Activated CD4-positive, CD25-positive, alpha-beta regulatory T cell treated with anti-CD3 and anti-CD28 coated beads, Interleukin-2, amount 50 U/mL, for 72 hours (primary cell): ENCODE measurements at places on chromosomes 2 and 18.

GRCh38 chr2:134218930-134219658 is 34.8 kb upstream of the MGAT5 start:
- DNase-seq: peak; percentile 37

GRCh38 chr2:167953776-167954175 is 293.6 kb downstream of the STK39 start:
- no peak for DNase-seq

DNA sequence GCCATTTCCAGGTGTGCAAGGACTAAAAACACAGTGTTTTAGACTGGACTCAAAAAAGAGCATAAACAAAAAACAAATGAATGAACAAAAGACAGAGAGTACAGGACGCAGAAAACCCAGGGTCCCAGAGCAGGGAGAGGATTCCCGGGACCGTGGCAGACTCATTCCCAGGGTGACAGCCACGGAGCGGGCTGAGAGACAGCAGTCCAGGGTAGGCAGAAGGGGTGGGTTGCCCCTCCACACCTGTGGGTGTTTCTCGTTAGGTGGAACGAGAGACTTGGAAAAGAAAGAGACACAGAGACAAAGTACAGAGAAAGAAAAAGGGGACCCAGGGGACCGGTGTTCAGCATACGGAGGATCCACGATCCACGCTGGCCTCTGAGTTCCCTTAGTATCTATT is 273.4 kb downstream of the EIPR1 start:
- DNase-seq: no peak

DNA sequence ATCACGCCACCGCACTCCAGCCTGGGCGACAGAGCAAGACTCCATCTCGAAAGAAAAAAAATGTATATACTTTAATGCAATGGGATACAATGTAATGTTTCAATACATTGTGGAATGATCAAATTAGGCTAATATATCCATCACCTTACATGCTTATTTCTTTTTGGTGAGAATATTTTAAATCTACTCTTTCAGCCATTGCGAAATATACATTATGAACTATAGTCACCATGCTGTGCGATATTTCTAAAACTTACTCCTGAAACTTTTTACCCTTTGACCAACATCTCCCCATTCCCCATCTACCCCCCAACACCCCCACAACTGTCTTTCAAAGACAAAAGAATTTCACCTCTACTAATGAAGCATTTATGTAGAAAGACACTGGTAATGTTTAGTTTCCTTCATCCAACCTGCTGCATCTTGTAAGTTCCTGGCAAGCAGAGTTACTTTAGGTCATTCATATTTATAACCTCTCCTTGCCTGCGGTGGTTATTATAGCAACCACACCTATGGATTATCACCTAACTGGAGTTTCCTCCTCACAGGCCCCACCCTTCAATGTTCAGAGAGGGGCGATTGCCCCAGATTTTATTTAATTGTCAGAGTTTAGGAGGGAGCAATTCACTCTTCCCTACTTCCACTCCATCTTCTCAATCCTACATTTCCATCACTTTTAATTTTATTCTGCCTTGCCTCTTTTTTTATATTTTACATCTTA is 1.2 kb upstream of the ME2 start:
- no peak for DNase-seq

DNA sequence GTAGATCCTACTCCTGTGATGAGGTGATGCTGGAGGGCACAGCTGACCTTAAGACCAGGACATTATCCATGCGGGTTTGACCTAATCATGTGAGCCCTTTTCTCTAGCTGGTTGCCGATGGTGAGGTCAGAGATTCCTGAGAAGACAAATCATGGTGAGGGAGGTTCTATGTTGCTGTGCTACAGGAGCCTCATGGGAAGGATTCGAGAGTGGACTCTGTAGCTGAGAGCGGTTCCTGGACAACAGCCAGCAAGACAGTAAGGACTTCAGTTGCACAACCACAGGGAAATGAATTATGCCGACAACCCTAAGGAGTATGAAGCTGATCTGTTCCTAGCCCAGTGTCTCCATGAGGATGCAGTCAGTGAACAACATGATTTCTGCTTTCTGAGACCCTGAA is 80.4 kb downstream of the EPB41L3 start:
- no peak for DNase-seq

DNA sequence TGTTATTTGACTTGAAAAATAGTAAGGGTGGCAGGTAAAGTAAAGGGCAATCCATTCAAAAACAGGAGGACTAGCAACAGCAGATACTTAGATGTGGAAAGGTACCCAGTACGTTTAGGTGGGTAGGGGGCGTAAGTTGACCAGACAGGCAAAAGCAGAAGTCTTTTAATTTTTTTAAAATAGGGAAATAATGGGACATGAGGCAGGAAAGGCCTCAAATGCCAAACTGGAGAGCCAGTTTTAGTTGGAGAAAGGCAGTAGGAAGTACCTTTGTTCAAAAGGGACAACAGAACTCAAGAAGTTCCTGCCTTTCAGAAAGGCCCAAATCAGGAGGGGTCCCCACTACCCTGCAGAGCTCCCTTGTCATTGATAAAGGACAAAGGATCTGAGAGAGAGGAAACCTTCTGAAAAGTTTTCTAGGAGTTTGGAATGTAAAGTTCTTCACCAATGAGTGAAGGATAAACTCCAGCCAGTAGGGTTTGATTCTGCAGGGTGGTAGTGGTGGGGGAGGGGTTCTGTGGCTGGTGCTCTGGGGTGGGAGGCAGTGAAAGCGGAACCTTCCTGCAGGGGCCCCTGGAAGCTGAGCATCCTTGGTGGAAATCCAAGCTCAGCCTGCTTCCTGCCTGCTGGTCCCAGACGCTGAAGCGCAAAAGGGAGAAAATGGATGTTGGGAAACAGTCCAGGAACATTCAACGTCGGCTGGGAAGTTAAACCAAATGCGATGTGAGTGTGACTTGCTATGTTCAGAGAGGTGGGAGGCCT is 40.1 kb downstream of the TMEM17 start:
- no peak for DNase-seq

GRCh38 chr2:114082731-114083433 is 193.0 kb downstream of the ACTR3 start:
- DNase-seq: no peak

- no peak for DNase-seq
These were observed 58.5 kb downstream of the INPP5D start for GRCh38 chr2:233118648-233119000.

DNA sequence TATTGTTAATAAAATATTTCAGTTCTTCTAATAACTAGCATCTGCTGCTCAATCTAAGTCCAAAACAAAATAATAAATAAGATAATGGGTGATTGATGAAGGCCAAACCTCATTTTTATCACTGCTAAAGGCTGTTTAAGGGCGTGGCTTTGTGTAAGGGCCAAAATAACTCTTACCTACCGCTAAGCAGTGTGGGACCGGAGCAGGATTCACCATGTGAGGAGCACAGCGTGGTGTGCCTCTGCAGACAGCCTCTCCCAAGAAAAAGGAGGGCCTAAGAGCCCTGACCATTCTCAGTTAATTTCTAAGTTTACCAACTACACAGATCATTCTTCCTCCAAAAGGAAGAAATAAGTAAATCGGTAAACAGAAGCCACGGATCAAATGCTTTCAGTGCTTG is 353.7 kb downstream of the ARL6IP6 start:
- DNase-seq: no peak

DNA sequence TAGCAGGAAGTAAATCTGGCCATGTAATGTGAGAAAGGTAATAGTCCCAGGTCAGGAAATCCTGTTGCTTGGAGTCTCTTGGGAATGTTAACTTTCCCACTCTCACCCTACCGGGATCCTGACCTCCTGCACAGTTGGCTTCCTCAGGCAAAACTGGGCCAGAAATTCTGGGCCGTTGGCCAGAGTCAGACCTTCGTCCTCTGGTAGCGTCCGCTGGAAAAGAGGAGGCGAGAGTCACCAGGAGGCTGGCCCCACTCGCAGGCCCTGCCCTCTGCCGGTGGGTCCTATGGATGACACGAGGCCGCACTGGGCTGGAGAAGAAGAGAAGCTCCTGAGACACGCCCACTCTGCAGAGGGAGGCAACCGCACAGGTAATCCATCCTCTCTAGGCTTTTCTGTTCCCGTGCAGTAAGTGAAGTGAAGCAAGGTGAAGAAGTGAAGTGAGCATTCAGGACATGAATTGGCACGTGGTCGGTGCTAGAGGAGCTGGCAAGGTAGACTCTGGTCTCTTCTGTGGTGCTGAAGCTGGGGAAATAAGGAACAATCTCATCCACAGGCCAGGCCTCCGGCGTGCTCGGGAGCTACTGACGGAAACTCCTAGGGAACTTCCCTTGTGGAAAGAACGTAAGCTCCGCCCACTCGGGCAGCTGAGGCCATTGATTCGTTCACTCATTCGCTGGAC is 182.7 kb upstream of the GLI2 start:
- DNase-seq: no peak

GRCh38 chr2:160454070-160454797 is 39.4 kb downstream of the RBMS1 start:
- no peak for DNase-seq

DNA sequence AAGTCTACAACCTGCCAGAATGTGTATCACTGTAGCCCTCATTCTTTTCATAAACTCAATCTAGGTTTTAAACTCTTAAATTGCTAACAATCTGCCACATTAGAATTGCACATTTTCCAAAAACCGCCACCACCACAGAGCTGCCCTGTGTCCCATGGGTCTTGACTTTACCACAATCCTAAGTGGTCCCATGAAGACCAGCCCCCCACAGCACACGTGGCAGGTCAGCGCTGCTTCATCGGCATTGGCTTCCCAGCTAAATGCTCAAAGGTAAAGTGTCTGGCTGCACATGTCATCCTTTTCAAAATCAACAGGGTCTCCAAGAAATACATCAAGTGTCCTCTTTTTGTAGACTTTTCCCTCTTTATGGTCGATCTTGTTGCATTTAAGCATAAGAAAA is 2.4 kb downstream of the TBC1D8 start:
- no peak for DNase-seq

DNA sequence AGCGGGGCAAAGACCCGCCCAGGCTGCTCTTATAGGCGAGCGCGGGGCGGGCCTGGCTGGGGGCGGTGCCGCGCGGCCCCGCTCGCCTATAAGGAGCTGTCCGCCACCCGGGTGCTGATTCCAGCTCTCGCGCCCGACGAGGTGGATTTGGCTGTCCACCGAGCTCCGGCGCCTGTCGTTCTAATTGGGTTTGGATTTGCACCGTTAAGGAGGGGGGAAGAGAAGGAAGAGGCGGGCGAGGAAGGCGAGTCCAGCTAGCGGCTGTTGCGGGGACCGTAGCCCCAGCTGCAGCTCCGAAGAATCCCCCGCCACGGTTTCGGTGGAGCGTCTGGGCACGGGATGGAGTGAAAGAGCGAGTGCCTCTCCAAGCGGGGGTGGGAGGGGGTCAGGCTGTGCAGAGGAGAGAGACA is at the start of gene CNTNAP5:
CNTNAP5 (plus strand) TSS at position 117 of the 410 bp plus-strand sequence. CDS start 364 bp downstream, outside the sequence.
- no peak for DNase-seq

DNA sequence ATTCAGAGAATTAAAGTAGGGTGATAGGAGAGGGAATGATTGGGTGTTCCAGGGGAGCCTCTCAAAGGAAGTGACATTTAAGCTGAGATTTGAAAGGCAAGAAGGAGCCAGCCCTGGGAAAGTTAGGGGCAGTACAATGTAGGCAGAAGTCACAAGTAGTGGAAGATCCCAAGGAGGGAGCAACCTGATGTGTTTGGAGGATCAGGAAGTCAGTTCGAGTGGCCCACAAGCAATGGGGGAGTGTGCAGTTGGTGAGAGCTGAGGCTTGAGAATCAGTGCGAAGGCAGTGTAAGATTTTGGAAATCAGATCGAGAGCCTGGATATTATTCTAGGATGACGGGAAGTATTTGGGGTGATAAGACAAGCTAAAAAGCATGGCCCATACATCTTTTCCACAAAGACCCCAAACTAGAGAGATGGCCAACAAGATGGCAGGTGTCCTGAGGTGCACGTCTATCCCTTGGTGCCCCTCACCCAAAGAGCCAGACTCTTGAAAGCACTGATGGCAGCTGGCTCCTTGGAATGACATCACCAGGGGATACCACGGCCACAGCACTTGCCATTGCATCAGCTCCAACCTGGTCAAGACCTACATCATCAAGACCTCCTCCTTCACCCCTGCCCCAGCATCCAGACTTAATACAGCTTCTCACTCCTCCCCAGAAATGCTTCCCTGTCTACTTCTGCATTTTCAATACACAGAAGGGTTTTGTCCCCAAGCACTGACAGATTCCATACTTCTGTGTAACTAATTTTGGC is 127.3 kb downstream of the BCL2 start:
- DNase-seq: no peak

DNA sequence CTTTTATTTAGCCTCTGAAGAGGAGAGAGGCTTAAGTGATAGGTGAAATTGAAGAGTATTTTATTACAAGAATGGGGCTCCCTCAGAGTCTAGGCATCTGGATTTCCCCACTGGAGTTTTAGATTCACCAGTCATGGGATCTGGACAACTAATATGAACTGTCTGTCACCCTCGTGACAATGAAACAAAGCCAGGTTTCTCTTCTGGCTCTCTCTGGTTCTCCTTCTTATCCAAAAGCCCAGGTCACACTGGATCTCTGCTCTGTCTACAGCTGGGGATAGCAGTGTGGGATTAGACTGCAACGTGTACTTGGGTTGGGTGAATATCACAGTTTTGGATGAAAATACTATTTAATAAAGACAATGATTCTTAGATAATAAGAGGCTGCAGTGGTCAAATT is 31.2 kb downstream of the LHCGR start:
- no peak for DNase-seq

GRCh38 chr18:3294435-3295080 is 32.6 kb downstream of the MYL12B start:
- DNase-seq: no peak

- no peak for DNase-seq
These were observed 62.0 kb upstream of the FZD7 start for GRCh38 chr2:201971531-201972228.

- no peak for DNase-seq
These were observed 48.2 kb downstream of the CRIM1 start for GRCh38 chr2:36403675-36404230.

DNA sequence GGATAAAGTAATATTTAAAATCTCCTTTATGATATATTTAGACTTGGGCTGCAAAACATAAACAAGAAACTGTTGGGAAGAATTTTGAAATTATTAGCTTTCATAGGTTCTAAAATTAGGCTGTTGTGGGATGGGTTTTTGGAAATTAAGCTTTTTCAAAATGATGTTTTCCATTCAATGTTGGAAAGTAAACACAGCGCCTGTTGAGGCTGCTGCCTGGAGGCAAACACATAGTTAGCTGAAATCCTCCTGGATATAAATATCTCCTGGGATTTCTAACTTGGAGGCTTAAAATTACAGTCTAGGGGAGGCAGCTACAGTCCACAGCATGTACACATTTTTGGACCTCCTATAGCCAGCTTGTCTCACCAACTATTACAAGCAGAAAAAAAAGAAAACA is 197.3 kb downstream of the DCC start:
- no peak for DNase-seq

GRCh38 chr2:11768946-11769345 is 22.5 kb downstream of the LPIN1 start:
- no peak for DNase-seq

GRCh38 chr2:38158378-38159118 is 82.6 kb upstream of the CYP1B1 start:
- no peak for DNase-seq
